ENCODE measurements at places on chromosomes 12 and 14.

DNA sequence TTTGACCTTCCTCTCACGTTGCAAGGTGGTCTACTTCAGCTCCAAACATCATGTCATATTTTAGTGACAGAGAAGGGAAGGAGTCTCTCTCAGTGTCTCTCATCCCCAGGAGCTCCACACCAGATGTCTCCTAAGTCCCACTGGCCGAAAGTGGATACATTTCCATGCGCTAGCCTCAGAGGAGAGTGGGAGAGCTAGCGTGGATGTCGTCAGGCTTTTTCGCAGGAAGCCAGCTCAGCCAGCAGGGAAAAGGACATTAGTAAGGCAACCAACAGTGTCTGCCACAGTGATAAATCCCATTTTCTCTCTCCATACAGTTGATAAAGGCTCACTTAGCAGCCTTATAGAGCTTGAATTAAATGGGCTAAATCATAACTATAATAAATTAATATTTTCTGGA, 155.7 kb downstream of the PELI2 start:
- DNase-seq = no peak

GRCh38 chr12:56204275-56204674, 15.0 kb upstream of the SMARCC2 start:
- DNase-seq = no peak

- DNase-seq = no peak
These were observed 360.8 kb downstream of the AEBP2 start for GRCh38 chr12:19799895-19800602.

GRCh38 chr14:103545219-103545914, 16.4 kb downstream of the TRMT61A start:
- DNase-seq = no peak

DNA sequence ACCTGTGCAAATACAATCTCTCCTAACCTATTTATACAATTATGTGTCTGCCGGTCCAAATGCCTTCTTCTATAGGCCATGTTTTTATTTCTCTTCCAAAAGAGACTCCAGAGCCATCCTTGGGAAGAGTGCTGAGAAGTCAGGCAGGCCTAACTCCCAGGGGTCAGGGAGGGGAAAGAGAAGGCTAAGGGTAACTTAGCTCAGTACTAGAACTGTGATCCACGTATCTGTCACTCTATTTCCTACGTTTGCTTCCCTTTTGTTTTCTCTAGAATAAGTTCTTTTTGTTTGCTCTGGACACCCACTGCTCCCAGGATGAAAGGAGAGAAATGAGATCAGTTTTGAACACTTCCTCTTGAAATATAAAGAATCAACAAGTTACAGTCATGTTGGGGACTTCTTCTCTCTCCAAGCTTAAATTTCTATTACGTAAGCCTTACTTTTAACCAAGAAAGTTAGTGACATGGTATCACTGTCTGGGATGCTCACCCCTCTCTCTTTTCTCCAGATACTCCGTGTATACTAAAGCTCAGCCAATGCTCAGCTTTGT, 79.2 kb downstream of the DAD1 start:
- DNase-seq = no peak

DNA sequence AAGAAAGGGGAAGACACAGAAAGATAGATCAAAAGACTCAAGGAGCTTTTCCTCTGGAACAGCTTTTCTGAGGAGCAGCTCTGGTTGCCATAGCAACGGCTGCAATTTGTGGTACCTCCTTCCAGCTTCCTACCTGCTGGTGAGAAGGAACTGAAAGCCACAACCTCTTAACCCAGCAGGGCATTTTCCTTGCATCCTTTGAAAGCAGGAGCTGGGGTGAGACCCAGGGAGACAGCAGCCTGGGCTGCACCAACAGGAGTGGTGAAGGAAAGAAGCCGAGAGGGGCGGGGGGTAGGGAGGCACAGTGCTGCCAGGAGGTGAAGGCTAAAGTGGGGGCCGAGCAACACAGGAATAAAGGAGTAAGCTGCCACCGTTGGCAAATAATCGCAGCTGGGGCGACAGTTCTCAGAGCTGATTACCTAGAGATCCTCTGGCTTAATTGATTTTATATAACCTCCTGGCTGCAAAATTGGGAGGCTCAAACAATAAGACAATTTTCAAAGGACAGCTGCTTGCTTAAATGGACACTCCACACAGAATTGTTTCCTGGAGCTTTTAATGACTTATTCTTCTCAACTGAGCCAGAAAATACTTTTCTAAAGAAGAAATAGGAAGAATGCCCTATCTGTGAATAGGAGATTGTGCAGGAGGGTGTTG, 129.4 kb downstream of the RPAP3 start:
- DNase-seq = no peak

Measured in stimulated activated CD4-positive, alpha-beta T cell treated with anti-CD3 and anti-CD28 coated beads, TNF-alpha, amount 100 ng/mL, for 1 hour (primary cell).